ENCODE measurements at places on chromosomes 2 and 18.

DNA sequence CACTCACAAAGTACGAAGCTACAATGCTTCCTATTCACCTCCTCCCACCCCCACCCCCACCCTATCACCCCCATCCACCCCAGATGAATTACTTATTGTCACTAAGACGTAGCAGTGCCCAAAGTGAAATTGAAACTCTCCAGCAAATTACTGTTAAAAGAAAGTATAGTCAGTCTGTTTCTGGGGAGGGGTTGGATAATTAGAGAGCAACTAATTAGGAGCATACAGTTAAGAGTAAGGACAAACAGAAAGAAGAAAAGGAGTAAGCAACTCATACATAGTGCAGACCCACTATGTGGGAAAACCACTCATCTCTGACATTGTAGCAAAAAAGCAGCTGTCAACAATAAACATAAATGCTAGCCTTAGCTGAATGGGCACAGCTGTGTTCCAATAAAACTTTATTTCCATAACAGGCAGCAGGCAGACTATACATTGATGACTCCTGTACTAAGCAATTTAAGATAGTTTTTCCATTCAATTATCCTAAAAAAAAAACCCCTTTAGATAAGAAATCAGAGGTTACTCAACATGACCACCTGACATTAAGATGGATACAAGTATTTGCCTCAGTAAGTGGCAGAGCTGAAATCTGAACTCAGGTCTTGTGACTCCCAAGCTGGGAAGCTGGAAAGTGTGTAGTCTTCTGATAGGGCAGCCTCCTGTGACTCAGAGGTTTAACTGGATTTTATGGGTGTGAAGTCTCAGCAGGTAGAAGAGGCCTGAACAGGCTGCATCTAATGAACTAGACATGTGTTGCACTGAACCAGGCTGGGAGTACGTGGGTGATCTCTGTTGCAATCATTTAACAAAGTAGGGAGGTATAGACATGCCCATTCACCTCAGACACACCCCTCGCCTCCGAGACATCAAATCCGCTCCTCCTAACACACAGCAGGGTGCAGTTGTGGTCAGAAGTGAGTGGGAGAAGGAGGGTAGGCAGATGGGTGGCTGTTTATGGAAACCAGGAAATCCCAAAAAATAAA, 171.8 kb upstream of the KLF7 start:
- no peak for DNase-seq

DNA sequence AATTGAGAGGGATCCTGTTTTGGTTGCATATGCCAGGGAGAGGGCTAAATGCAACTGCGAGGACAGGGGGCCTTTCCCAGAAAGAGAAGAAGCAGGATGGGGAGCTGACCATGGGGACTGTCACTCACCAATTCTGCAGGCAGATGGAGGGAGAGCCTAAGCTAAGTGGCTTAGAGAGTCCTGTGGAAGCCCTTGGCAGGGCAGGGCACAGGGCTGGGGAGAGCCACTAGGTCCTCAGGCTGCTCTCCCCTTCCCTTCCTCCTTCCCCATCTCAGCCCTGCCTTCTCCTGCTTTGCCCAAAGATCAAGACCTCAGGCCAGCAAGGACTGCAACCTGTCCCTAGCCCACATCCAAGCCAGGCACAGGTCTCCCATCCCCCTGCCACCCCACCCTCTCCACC, 24.4 kb upstream of the CATIP start:
- DNase-seq: no peak

DNA sequence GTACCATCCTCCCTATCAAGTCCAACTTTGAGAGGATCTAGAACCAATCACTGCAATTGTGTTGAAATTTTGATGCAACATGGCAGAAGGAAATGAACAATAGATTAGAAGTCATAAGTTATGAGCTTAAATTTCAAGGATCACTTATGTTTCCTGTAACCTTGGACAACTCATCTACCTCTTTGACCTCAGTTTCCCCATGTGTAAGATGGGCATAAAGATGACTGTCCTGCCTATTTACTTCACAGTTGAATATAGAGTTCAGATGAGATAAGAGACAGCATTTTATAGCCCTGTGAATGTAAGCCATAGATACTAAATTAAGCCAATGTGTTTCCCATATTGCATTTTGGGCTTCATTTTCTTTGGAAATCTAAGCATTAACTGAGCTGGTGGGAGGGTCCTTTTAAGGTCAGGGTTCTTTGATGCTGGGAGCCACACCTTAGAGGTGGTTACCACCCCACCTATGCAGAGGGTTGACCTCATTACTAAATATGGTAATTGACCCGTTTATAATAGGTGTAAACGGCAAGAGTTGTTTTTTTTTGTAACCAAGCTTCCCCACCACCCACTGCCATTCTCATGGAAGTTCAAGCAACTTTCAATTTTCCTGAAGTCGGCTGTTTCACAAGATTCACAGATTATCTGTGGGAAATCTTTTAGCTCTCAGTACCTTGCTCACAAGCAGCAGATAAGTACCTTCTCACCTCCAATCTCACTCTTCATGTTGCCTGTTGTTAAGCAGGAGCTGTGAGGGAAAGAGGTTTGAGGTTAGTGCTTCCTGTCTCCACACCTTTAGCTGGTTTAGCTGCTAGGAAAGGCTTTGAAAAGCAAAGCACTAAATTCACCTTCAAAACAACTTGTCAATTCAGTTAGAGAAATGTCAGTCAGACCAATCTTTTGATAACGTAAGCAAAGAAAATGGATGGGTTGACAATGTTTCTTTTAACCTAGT, 13.3 kb downstream of the CD28 start:
- DNase-seq: no peak

DNA sequence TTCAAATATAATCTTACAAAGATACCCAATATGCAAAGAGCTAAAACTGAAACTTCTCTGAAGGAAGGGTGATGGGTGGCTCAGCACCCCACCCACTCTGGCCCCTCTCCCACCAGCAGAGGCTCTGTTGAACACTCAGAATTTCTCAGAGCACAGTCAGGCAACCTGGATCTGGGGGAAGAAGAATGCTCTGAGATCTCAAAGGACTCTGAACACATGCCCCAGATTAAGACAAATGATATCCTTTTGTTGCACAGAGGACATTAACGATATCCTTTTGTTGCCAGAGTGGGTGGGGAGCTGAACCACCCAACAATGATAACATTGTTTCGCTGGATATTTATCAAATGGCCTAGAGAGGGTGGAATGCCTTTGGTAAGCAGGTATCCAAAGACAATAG, 104.8 kb downstream of the LBH start:
- DNase-seq: no peak

DNA sequence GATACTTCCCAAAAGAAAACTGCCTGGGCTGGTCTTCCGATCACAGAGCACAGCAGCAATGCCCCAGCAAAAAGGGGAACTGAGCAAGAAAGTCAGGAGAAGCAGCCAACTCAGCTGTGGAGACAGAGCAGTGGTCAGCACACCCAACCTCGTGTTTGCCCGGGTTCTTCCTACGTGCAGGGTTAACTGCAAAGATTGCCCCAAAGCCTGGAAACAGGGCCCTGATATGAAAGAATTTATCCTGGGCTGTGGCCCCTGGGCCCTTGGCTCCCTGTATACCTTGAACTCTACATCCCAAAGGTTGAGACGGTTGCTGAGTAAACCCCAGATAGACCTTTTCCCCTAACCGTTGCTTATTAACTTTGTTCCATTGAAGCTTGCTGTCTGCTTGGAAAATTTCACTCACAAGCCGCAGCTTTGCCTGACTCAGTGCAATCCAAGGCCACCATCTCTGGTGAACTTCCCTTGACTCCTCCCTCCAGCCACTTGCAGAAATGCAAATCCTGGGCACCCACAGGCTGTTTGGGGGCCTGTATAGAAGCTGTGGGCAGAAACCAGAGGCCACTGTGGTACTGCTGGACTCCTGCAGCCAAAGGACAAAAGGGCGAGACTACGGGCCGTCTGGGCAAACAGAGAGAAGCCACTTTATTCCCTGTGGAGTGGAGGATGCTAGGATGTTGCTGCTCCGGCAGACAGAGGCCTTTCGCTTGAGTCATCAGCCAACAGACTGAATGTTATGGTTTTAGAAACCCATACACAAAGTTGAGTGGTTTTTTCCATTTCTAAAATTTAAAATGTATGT, 18.2 kb downstream of the NRP2 start:
- no peak for DNase-seq

DNA sequence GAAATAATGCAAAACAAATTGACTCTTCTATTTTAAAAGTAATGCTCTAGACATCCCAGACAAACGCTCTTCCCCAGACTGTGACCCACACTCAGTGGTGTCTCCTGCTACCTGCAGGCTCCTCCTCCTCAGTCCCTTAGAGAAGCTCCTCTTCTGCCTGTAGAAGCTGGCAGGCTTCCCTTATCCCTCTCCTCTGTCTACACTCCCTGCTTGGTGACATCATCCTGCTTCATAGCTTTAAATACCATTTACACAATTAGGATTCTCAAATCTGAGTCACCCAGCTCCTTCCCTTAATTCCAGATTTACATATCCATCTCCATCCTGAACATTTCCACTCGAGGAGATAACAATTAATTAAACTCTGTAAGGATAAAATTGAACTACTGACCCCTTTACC, 167.9 kb downstream of the FBXO15 start:
- no peak for DNase-seq

- DNase-seq: no peak
Measured at GRCh38 chr18:25125680-25126079, 226.3 kb downstream of the ZNF521 start.

GRCh38 chr18:22191923-22192322, 22.5 kb downstream of the GATA6 start:
- no peak for DNase-seq

GRCh38 chr18:32349728-32350395, 120.8 kb downstream of the GAREM1 start:
- DNase-seq: no peak

- DNase-seq: peak; percentile 47
Measured at GRCh38 chr2:230893841-230894781, 29.4 kb downstream of the ITM2C start.

DNA sequence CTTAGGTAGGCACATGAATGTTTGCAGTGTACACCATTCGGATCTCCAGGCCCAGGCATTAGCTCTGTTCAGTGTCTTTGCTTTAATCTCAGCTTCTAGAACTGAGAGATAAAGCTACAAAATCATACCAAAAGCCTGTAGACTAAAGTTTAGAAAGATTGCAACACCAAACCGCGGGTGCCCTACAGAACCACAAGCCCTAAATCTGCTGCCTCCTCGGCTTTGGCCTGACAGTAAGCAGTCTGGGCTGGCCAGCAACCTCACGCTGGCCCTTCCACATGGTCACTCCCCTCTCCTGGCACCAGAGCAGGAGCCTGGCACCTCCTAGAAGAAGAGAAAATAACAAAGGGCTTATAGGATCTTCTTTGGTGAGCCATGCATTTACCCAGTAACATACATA, 8.9 kb upstream of the OSR1 start:
- no peak for DNase-seq

- no peak for DNase-seq
Measured at GRCh38 chr2:203025592-203025991, 10.9 kb downstream of the NBEAL1 start.

- no peak for DNase-seq
Measured at GRCh38 chr2:223729781-223730180, 107.6 kb downstream of the AP1S3 start.

GRCh38 chr2:238942080-238942725, 94.3 kb downstream of the TWIST2 start:
- DNase-seq: peak; percentile 64

GRCh38 chr2:205858881-205859441, 176.7 kb downstream of the NRP2 start:
- DNase-seq: no peak

DNA sequence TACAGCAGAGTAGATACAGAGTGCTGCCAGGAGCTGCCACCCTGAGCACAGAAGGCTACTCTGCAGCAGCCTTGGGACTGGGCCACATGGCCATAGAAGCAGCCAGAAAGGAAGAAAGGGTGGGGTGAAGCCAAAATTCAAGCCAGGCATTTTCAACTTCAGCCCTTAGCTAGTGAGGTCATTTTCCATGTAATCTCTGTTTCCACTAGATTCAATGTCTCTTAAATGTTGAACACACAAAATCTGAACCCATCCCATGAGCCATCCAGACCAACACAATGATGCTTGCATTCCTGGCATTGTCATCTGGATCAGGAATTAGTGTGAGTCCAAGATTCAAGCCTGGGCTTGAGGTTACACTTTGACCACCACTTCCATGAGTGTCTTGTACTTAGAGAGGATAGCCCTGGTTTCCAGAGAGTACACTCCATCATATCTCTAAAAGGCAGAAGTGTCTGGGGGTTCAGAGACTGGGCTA, 243.6 kb downstream of the OSR1 start:
- no peak for DNase-seq

GRCh38 chr2:43612944-43613343, 17.1 kb upstream of the THADA start:
- no peak for DNase-seq

- DNase-seq: no peak
Measured at GRCh38 chr2:155377931-155378444, 679.5 kb downstream of the KCNJ3 start.

GRCh38 chr2:36729067-36729466, 32.6 kb downstream of the VIT start:
- no peak for DNase-seq

DNA sequence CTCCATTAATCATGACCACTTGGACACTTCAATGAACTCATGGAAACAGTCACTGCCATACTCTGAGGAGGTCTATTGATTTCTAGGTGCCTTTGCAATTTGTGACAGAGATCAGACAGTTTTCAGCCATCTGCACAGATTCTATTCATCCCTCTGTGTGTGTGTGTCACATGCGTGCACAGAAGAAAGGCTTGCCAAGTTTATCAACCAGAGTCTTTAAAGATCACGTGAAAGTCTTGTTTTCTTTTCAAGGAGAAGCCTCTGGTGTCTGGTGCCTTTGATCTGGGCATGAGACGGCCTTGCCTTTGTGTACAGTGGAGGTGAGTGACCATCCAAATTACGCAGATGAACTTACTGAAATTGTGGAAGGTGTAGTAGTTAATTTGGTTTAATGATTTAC, 164.2 kb downstream of the VAPA start:
- no peak for DNase-seq

GRCh38 chr2:218218268-218219185, 1.5 kb downstream of the ARPC2 start:
- no peak for DNase-seq

- no peak for DNase-seq
Measured at GRCh38 chr2:54669677-54670484, 53.6 kb upstream of the EML6 start.

DNA sequence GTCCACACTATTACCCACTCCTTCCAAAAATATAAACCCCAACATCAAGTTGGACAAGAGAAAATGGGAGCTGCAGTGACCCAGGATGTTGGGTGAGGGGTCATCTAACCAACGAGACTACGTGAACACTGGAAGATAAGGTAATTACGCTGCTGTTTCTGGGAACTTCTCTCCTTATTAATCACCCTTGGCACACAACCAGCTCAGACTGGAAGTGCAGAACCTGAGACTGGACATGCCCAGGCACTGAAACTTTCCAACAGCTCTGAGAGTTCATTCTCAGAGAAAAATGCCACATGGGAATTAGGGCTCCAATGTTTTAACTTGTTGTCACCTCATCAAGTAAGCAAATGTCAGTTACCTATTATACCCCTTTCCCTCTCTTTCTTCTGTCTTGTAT, 135.3 kb downstream of the CCDC148 start:
- no peak for DNase-seq
